Effector CD4-positive, alpha-beta T cell (primary cell): ENCODE measurements at places on chromosomes 16 and 17.

DNA sequence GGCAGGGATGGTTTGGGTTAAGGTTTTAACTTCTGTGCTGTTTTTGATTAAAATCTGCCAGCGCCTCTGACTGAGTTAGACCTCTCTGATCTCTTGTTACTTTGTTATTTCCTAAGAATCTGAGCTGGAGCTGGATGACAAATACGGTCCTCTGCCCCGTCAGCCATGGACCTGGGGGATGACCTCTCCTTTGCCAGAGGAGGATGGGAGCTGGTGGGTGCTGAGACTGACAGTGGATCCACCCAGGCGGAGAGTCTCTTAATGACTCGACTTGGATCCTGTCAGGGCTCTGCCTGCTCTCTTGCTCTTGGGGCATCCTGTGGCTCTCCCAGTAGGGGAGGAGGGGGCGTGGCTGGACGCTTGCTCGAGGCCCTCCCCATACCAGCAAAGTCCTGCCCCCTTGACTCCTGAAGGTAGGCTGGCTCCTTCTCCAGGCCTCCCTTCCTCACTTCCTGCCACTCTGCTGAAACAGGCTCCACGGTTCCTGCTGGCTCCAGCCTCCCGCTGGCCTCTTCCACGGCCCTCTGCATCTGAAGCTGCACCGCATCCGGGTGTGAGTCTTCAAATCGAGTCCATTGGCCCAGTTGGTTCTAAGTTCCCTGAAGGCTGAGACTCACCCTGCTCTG, 24.8 kb upstream of the MAP3K14 start:
- no peak for DNase-seq

DNA sequence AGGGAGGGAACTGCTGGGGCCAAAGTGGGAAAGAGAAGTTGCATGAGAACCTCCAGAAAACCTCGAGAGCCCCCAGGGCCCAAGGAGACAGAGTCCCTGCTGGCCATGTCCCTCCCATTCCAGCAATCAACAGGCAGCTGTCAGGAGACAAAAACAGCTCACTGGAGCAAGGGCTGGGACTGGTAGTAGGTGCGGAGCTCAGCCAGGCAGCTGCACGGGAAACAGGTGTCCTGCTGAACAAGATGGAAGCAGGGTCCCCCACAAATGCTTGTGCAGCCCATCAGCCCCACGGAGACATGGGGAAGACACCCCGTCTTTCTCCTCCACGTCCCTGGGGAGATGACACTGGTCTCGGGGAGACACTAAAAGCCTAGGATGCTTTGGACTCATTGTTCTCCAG, 34.5 kb downstream of the SDK2 start:
- DNase-seq = no peak

DNA sequence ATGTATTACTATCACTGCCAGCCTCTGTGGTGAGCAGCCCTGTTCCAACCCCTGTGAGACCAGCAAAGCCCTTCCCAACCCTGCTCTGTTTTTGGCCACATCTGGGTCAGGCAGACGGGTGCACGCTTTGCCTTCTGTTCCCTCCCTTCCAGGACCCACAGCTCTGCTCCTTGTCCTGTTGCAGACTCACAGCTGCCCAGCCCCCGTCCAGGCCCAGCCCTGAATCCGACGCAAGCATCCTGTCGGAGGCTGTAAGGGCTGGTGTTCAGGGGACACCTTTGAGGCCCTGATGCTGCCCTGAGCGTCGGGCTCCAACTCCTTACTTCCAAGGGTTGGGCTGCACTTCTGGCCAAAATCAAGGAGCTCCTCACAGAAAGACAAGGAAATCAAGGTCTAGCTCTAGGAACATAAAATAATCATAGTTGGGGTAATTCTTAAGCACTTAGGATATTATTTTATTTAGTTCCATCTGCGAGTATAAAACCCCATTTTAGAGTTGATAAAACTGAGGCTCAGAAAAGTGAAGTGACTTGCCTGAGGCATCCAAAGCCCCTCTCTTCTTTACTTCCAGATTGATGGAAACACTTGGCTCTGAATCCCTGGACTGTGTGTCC, 14.3 kb upstream of the SRCIN1 start:
- no peak for DNase-seq

GRCh38 chr16:68343137-68343536, 32.3 kb downstream of the PRMT7 start:
- DNase-seq = no peak

DNA sequence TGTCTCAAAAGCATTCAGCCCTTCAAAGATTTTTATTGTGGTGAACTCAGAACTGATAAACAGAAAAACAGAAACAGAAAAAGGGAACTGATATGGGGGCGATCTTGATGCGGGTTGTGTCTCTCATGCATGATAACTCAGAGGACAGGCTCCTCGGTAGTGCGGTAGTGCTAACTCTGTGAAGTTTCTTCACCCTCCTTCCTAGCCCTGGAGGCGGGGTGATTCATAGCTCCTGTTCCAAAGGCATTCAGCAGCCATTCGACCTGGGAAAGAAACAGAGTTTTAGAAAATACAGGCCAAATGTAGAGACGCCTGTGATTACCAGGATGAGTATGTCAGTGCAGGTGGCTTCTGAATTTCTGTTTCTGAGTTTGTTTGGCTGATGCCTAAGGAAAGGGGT, 5.5 kb upstream of the MAF start:
- no peak for DNase-seq

- DNase-seq = peak; percentile 73
Measured at GRCh38 chr17:63701868-63702720, 2.2 kb upstream of the LIMD2 start.

- DNase-seq = no peak
Measured at GRCh38 chr17:51373489-51374152, 113.3 kb downstream of the UTP18 start.

GRCh38 chr17:50205111-50205962, 3.9 kb upstream of the COL1A1 start:
- DNase-seq = no peak

GRCh38 chr17:15341966-15342365, 569 bp upstream of the TEKT3 start:
- no peak for DNase-seq

- no peak for DNase-seq
Measured at GRCh38 chr17:64130559-64131001, 636 bp upstream of the ERN1 start.

DNA sequence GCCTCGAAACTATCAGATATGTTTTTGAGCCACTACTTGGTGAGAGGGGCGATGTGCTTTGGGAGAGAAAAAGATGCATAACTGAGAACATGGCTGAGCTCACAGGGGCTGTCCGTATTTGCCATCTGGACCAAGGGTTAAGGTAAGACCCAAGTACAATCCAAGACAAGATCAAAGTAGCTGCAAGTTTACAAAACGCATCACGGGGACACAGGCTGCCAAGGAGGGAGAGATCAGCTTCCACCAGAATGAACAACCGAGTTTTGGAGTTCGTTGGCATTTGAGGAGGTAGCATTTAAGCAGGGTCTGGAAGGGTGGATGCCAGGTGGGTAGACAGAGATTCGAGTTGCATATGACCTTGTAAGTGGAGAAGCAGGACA, 2.2 kb downstream of the PITPNC1 start:
- DNase-seq = no peak

DNA sequence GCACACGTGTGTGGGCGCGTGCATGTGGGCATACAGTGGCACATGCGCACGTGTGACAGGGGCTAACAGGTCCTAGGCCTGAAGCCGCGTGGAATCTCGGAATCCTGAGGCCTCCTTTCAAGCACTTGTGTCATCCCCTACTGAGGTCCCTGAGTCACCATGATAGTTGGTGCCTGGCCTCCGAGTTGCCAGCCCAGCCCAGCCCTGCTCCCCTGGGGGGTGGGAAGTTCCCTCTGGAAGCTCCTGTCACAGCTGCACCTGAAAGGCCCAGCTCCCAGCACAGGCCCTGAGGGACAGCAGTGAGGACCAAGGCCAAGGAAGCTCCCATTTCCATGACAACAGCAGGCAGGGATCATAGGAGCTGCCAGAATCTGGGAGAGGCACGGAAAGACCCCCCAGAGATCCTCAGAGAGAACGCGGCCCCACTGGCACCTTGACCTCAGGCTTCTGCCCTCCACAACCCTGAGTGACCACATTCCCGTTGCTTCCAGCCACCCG, 35.4 kb upstream of the ENPP7 start:
- no peak for DNase-seq

GRCh38 chr17:43021741-43022512, at the start of gene VAT1:
VAT1 (minus strand) TSS chr17:43022385; CDS start chr17:43022322, 63 bp downstream.
- peak; percentile 58 for DNase-seq

- no peak for DNase-seq
Measured at GRCh38 chr16:70593544-70593943, 52.8 kb upstream of the IL34 start.

DNA sequence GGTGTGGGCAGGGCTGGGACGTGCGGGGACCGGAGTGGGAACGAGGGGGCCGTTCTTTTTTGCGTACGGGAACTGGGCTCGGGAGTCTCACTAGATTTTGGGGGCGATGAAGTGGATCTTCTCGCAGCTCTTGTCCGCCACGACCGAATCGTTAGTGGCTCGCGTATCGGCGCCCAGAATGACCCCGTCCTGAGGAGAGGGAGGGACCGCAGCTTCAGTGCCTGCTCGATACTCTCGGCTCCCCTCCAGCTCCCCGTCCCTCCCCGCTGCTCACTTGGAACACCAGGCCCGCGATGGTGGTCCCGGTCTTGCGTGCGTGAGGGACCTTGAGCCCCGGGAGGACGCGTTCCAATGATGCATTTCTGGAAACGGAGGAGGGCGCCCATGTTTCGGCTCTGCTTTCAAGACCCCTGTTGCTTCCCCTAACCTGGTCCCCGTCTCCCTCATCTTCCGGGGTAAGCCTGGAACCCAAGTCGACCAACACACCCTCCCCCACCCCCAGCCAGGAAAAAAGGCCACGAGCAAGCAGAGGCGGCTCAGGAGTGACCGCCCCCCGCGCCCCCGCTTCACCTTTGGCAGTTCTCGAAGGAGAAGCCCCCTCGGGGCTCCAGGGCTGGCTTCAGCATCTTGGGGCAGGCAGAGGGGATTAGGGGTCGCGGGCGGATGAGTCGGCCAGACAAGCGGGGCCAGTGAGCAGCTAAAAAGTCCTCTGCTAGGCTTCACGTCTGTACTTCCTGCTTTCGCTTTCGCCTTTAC, at the start of gene PSMB10:
TSS of gene PSMB10 (minus strand) at position 727 of the 756 bp plus-strand sequence. CDS start at position 626, 101 bp downstream.
- peak; percentile 26 for DNase-seq

DNA sequence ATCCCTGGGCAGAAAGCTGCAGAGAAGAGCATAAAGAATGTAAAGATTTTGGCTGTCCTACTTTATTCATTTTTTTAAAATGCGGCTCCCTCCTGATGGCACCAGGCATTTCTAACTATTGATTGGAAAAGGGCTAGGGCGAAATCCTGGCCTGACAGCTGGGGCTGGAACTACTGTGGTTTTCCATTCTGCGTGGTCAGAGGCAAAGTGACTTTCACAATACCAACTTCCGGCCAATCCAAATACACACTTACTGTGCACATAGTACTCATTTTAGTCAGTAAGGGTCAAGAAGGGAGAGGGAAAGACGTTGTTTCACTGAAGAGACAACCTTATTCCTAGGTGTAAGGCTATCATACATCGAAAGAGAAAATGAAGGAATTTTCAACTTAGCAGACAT, 113.8 kb upstream of the PMFBP1 start:
- no peak for DNase-seq

DNA sequence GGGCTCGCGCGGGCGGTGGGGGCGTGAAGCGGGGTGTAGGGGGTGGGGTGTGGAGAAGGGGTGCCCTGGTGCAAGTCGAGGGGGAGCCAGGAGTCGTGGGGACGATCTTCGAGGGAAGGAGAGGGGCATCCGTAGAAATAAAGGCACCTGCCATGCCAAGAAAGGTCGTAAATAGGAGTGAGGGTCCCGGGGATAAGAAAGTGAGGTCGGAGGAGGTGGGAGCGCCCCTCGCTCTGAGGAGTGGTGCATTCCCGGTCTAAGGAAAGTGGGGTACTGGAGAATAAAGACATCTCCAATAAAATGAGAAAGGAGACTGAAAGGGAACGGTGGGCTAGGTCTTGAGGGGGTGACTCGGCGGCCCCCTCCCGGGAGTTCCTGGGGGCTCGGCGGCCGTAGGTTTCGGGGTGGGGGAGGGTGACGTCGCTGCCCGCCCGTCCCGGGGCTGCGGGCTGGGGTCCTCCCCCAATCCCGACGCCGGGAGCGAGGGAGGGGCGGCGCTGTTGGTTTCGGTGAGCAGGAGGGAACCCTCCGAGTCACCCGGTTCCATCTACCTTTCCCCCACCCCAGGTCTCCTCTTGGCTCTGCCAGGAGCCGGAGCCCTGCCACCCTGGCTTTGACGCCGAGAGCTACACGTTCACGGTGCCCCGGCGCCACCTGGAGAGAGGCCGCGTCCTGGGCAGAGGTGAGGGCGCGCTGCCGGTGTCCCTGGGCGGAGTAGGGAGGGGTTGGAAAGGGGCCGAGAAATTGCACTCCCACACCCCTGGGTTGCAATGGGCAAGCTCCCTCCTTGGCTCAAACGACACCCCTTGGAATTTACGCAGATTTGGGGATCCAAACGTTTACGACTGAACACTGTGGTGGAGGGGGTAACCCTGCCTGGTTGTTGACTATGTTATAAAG, 888 bp downstream of the CDH1 start:
- DNase-seq = no peak

- no peak for DNase-seq
Measured at GRCh38 chr16:22813948-22814710, at the start of gene HS3ST2. HS3ST2 (plus strand) TSS chr16:22814162; CDS start chr16:22814611, 449 bp downstream.

- no peak for DNase-seq
Measured at GRCh38 chr17:2289878-2290478, 13.6 kb downstream of the SMG6 start.

DNA sequence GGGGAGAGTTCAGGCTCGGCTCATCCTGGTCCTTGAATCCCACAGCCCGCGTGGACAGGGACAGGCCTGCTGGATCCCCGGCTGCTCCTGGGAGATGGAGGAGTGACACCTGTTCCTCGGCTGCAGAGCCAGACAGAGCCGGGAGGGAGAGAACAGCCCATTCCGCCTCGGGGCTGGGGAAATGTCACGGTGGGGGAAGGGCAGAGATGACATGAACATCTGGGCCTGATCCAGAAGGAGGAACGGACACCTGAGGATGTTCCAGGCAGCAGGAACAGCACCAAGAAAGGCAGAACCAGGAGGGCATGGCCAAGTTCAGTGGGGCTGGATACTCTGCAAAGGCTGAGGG, 2.1 kb downstream of the ZNF764 start:
- DNase-seq = no peak

- no peak for DNase-seq
Measured at GRCh38 chr16:50408001-50408561, 39.3 kb upstream of the BRD7 start.

DNA sequence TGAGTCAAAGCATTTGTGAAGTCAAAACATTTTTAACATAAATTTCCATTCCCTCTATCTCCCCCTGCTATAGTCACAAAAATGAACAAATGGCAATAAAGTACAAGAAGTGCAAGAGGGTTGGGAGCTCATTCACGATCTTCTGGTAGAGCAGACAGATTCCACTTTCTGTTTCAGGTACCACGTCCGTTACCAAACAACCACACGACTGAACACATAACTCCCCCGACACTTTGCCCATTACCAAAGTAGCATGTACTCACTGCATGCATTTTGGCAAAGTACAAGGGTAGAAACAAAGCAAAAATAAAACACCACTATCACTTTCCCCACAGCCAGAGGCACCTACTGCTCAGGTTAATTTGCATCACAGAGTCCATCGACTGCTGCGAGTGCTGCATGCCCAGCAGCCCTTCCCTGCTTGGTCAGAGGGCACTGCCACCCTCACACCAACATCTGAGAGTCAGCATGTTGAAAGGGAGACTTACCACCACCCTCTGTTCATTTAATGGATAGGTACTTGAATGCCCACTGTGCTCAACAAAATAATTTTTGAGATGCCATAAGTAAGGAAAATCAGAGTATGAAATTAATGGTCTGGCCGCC, 150.3 kb upstream of the AXIN2 start:
- DNase-seq = no peak
